Smooth muscle cell of trachea (primary cell): ENCODE measurements at places on chromosomes 3 and 15. TPM values are rescaled to one million over a fixed set of nuclear protein-coding genes. Genes with fewer than 3 reads are reported as not detected.

GXYLT2 gene
- 26.0 and 32.4 TPM in 2 replicates for total RNA-seq

SLC24A5 gene
- total RNA-seq, result not detected in 2 replicates

HES1 gene
- total RNA-seq, result 0.44 and 2.0 TPM in 2 replicates

CCR4 gene
- not detected in 2 replicates for total RNA-seq

TTC23 gene
- total RNA-seq, result 30.6 and 35.6 TPM in 2 replicates

OR5K2 gene
- total RNA-seq, result not detected in 2 replicates

GLDN gene
- total RNA-seq, result 35.1 and 127 TPM in 2 replicates

LYSMD2 gene
- 3.6 and 6.6 TPM in 2 replicates for total RNA-seq

SLC35G2 gene
- total RNA-seq, result 11.4 and 15.3 TPM in 2 replicates

CHRM5 gene
- under 0.01 and 0.15 TPM in 2 replicates for total RNA-seq

SMCO1 gene
- total RNA-seq, result not detected in 2 replicates

DCLK3 gene
- total RNA-seq, result not detected in 2 replicates

HRG gene
- total RNA-seq, result not detected in 2 replicates
